ENCODE measurements at places on chromosomes 5 and 9. TPM values are rescaled to one million over a fixed set of nuclear protein-coding genes. Genes with fewer than 3 reads are reported as not detected.

SH2D3C gene
- total RNA-seq, result 30.0 TPM

DNA sequence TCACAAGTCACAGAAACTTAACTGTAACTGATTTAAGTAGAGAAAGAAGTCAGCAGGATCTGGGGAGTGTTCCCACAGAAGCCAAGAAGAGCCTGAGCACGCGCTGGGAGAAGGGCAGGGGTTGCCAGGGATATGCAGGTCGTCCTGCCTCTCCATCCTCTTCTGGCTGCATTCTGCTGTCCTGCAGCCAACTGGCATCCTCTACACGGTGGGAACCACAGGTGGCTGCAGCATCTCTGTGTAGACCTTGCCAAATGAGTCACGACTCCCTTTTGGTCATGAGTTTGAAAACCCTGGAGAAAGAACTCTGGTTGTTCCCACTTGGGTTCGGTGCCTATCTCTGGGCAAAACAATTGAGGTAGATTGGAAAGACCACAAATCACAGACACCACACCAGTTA, 38.4 kb upstream of the PCA3 start:
- no peaks in the 10 kb centered on the region for H3K36me3 ChIP-seq
- H3K27me3 ChIP-seq, result peaks cover 8% of the 10 kb centered on the region
- DNase-seq, result no peak
- no peaks in the 10 kb centered on the region for H3K4me1 ChIP-seq
- no peak overlapping the region for H3K4me3 ChIP-seq

DNA sequence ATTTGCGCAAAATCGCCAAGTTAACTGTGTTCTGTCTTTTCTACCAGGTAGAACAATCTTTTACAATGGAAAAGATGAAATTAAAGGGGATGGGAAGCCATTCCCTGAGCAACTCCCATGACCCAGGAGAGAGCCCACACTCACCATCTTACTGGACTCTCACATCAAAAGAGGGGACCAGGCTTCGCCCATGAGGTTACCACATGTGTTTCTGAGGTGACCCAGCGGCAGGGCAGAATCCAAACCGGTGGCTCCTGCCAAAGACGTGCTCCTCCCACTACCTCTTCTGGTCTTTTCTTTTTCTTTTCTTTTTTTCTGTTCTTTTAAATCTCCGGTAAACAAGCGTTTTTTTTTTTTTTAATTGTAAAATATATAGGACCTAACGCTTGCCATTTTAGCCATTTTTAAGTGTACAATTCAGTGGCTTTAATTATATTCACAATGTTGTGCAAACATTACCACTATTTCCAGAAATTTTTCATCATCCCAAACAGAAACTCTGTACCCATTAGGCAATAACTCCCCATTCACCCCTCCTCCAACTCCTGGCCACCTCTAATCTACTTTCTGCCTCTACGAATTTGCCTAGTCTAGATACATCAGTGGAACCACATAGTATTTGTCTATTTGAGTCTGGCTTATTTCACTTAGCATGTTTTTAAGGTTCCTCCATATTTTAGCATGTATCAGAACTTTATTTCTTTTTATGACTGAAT, 19.3 kb downstream of the PTPN3 start:
- no peak overlapping the region for H3K4me3 ChIP-seq
- peaks cover 3% of the 10 kb centered on the region for H3K36me3 ChIP-seq
- H3K27me3 ChIP-seq, result peaks cover 11% of the 10 kb centered on the region
- DNase-seq, result no peak

- H3K27me3 ChIP-seq, result peaks cover 2% of the 10 kb centered on the region
- no peaks in the 10 kb centered on the region for H3K4me1 ChIP-seq
- H3K27ac ChIP-seq, result no peak overlapping the region
- DNase-seq, result no peak
Measured at GRCh38 chr5:152542741-152543140, 137.7 kb upstream of the NMUR2 start.

DNA sequence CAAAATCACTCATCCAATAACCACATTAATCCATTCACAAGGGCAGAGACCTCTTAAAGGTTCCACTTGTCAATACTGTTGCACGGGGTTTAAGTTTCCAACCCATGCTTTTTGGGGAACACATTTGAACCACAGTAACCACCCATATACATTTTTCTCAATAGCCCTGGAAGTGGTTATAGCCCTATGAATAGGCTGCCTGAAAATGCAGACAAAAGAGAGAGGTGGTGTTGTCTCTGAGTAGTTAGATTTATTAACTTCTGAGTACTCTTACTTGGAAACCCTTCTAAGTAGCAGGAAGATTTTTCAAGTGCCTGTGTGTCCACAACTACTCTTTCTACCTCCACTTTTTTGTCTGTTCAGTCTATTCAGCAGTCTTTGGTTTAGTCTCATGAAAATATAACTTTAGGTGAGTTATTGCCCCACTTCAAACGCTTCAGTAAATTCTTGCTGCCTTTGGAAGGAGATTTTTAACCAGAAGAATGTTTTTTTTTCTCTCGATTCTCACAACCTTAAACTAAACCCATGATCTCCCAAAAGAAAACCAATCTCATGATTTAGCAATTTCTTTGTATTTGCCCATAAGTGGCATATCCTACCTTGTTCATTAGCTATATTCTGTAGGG, 42.6 kb downstream of the ARHGEF28 start:
- H3K27me3 ChIP-seq, result peaks cover 8% of the 10 kb centered on the region
- no peak for DNase-seq
- H3K4me3 ChIP-seq, result no peak overlapping the region

GRCh38 chr9:742914-743589, 98.4 kb upstream of the DMRT1 start:
- no peaks in the 10 kb centered on the region for H3K27me3 ChIP-seq
- H3K27ac ChIP-seq, result no peak overlapping the region
- no peaks in the 10 kb centered on the region for H3K4me1 ChIP-seq
- H3K4me3 ChIP-seq, result no peak overlapping the region

DNA sequence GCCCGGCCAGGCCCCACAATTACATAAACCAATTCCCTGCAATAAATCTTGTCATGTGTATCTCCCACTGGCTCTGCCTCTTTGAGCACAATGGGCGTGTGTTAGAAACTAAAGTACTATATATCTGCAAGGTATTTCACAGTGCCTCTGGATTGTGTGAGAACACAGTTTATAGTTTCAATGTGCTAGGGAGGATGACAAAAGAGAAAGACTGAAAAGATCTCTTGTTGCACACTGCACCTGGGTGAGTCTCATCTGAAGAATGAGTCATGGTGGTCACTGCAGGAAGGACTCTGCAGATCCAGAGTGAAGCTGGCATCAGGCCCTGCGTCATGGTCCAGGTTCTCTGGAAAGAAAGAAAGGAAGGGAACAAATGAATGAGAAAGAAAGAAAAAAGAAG, 20.7 kb upstream of the CTSV start:
- peaks cover 1% of the 10 kb centered on the region for H3K27me3 ChIP-seq
- H3K27ac ChIP-seq, result no peak overlapping the region

NFX1 gene
- total RNA-seq, result 37.6 TPM

OXCT1 gene
- 84.4 TPM for total RNA-seq

DNA sequence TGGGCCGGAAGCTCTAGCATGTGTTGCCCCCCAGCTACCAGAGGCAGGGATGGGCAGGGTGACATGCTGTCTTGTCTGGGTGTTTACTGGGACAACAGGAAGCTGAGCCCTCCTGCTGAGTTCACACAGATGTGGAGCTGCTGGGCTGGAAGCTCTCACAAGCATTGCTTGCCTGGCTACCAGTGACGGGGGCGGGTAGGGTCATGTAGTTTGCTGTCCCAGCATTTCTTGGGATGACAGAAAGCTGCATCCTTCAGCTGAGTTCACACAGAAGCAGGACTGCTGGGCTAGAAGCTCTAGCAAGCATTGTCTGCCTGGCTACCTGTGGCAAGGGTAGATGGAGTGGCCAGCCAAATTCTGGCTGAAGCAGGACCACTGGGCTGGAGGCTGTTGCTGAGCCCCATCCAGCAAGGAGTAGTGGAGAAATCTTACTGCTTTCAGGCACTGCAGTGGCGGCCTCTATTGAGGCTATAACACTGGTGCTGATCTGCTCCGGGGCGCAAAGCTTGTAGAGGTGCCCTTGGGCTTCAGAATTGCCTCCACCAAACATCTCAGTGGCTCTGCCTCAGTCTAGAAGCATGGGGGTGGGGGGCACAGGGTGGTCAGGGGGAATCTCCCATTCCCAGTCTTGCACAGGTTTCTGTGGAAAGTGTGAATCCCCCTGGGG, 25.1 kb downstream of the POLK start:
- H3K27ac ChIP-seq, result no peak overlapping the region
- peaks cover 16% of the 10 kb centered on the region for H3K4me1 ChIP-seq
- H3K36me3 ChIP-seq, result peaks cover 34% of the 10 kb centered on the region
- no peak overlapping the region for H3K4me3 ChIP-seq

DNA sequence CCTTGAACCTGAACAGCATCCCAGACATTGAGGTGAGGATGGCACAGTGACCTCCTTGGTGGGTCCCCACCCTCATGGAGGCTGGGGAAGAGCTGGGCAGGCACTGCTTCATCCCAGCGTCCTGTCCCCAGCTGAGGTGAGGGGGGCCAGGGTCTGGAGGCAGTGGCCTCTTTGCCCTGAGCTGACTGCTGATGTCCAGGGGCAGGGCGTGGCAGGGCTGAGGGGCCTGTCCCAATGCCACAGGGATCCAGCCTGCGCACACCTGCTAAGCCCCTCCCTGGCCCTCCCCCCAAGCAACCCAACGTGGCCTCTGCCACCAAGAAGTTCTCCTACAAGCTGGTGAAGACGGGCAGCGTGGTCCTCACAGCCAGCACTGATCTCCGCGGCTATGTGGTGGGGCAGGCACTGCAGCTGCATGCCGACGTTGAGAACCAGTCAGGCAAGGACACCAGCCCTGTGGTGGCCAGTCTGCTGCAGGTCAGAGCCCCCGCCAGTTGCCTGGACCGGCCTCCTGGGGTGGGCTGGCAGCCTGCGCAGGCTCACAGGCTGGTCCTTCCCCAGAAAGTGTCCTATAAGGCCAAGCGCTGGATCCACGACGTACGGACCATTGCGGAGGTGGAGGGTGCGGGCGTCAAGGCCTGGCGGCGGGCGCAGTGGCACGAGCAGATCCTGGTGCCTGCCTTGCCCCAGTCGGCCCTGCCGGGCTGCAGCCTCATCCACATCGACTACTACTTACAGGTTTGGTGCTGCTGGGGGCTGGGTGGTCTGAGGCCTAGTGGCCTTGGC, 4.9 kb upstream of the EHMT1 start:
- H3K36me3 ChIP-seq, result no peaks in the 10 kb centered on the region
- DNase-seq, result no peak
- H3K4me1 ChIP-seq, result peaks cover 5% of the 10 kb centered on the region
- H3K27me3 ChIP-seq, result no peaks in the 10 kb centered on the region

TXNDC8 gene
- not detected for total RNA-seq

GRM6 gene
- total RNA-seq, result not detected

All from activated T-helper 1 cell treated with anti-CD3 and anti-CD28 coated beads, Interleukin-12 subunit alpha, Interleukin-12 subunit beta, Interleukin-2, Interleukin-4 antibody, amounts not matched to agents 30 ng/mL and 10 ng/mL and 1 ng/mL, durations not matched to agents 14 hours and 24 hours and 36 hours (primary cell).